HFF-Myc (cell line): ENCODE measurements at places on chromosomes 1 and 21.

DNA sequence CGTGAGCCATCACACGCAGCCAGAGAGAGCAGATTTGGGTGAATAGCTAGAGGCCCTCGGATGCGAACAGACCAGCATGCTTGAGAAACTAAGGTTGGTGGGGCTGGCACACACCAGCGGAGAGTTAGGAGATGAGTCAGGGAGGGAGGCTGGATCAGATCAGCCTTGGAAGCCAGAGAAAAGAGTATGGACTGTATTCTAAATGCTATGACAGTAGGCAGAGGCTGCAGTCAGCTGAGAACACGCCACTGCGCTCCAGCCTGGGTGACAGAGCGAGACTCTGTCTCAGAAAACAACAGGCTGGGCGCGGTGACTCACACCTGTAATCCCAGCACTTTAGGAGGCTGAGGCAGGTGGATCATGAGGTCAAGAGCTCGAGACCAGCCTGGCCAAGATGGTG, 4.0 kb upstream of the PLEKHM2 start:
- no peak for DNase-seq

DNA sequence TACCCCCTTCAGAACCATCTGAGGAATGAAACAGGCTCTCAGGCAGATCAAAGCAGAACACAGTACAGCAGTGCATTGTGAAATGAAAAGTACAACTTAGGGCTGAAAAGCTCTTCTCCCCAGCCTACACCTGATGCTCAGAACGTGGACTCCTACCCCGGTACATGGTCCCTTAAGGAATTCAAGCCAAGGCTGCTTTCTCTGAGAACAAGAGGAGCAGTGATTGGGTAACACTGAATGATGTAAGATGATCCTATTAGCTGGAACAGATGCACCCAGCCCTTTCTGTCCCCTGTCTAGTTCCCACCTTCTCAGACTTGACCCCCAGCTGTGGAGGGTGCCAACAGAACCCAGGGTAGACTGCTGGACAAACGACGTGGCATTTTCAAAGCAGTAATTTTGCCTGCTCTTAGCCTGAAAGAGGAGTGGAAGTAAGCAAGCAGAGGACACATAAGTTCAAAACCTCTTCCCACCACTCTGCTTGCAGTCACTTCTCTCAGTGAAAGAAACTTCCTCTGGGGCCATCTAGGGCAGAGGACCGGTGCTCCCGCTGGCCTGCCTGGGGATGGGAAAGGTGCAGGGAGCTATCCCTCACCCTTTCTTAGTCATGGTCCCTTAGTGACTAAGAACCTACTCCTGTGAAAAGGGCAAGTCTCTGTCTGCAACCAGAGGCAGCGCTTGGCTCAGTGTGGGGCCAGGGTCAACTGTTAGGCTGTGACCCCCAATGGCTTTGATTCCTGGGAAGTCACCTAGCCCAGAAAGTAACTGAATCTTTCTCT, 72.7 kb downstream of the TRABD2B start:
- no peak for DNase-seq

DNA sequence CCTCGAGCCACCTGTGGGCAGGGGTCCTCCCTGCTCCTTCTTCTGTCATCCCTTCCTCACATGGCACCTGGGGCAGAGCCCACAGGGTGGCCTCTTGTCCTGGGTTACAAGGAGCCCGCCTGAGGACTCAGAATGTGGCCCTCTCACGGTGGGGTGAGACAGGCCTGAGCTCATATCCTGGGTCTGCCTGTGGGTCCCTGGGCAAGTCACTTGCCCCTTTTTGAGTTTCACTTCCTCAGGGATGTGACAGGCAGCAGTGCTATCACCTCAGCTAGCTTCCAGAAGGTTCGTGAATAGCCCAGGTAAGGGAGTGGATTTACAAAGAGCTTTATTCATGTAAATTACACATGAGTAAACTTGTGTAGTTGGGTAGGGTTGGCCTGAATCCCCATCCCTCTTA, 33.5 kb downstream of the HTR6 start:
- DNase-seq, result no peak

GRCh38 chr1:178937695-178938094, 66.8 kb upstream of the ANGPTL1 start:
- no peak for DNase-seq

- no peak for DNase-seq
Observed at GRCh38 chr1:238592621-238593020, 701.9 kb upstream of the ZP4 start.

GRCh38 chr1:236914375-236914774, 89.9 kb downstream of the MT1HL1 start:
- DNase-seq, result no peak

DNA sequence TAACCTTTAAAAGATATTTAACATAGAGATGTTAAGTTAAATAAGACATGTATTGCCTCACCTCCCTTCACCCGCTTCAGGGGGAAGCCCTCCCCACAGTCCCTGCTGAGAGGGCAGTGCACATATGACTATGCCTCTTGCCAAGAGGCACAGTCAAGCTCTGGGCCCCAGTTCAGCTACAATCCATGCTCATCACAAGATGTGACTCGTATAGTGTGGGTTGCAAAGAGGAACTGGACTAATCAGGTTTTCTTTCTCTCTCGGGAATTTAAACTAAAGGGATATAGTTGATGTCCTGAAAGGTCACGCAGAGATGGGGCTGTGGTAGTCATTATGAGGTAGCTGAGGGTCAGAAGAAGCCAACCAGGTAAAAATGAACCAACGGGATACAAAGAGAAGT, 35.6 kb downstream of the LYST start:
- no peak for DNase-seq

DNA sequence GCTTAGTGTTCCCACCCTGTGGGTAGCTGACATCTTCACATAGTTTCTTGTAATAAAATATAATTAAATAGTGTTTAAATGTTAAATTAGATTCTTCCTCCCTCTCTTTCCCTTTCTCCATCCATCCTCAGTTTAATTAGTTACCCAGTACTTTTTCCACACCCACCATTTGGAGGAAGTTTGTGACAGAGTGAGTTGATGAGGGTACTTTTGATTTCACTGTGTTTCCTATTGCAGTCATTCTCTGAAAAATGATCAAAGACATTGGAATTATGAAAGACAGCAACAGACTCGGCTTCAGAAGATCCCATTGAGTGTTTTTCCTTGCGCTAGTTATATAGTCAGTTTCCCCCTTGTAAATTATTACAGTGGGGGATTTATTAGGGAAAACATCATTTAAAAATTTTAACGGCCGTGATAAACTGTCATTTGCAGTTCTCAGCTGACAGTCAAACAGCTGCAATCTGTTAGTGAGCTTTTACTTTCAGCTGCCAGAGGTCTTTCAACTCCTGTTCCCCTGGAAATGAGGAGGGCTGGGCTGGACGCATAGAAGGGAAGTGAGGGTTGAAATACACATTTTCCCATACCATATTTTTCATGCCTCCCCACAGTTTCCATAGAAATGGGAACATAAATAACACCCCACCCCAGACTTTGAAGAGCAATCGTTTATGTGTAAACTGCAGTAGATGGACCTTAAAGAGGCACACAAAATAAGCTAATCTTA, 61.3 kb upstream of the CACYBP start:
- no peak for DNase-seq

GRCh38 chr1:225635649-225636048, 17.3 kb downstream of the ENAH start:
- DNase-seq, result no peak

- DNase-seq, result no peak
Observed at GRCh38 chr1:10899490-10900250, 103.2 kb upstream of the CASZ1 start.
